Activated CD4-positive, alpha-beta T cell treated with anti-CD3 and anti-CD28 coated beads for 36 hours (primary cell): ENCODE measurements at places on chromosomes 13 and 19. TPM values are rescaled to one million over a fixed set of nuclear protein-coding genes. Genes with fewer than 3 reads are reported as not detected.
A peak's percentile ranks its signal among the peaks of the same experiment; 100 is the strongest.

GRCh38 chr19:782878-783668, 14.2 kb upstream of the PTBP1 start:
- no peak for DNase-seq

- no peak for DNase-seq
Observed at GRCh38 chr19:34661357-34661756, 15.6 kb downstream of the SCGB2B2 start.

DNA sequence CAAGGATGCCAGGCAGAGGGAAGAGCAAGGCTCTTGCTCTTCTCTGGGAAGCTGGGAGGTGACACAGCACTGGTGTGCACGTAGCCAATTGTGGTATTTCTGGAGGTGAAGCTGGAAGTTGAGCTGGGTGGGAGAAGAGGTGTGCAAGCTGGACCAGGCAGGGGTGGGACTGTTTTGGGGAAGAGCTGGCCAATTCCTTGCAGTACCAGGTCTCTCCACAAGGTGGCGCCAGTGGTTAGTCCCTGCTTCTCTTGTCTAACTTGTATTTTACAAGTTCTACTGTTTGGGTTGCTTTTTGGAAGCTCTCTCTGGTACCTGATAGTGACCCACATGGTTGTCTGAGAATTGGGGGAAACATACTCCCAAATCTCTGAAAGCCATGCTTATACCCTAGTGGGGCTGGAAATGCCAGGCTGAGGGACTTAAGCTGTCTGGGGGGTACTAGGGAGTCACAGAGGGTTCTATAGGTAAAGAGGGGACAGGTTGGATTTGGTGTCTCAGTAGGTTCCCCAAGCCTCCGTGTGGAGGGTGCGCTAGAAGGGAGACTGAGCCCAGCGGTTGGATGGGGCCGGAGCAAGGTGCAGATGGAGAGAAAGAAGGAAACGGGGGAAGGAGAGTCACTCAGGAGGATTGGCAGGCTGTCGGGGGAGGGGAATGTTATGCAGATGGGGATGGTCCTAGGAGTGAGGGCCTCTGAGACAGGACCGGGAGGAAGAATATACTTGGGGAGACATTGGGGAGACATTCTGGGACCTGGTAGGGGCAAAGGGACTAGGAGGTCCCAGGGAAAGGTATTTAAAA, 3.0 kb downstream of the HPN start:
- peak; percentile 79 for DNase-seq

DNA sequence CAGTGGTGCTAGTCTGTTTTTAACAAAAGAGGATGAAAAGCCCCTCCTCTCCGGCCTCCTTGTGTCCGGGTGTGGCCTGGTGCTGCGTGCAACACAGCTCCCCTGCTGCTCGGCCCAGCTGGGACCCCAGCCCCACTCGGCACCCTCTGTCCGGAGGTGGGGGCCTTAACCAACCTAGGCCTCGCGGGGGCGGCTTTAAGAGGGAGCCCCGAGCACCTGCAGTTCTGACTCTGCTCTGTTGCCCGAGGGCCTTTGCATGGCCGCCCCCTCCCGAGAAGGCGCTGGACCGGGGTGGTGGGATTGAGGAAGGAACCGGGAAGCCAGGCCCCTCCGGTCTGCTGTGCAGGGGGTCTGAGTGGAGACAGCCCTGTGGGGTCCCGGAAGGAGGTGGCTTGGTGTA, 5.7 kb upstream of the GRIN3B start:
- no peak for DNase-seq

GRCh38 chr13:80083081-80083852, 257.7 kb downstream of the SPRY2 start:
- no peak for DNase-seq

GRCh38 chr19:5466072-5466471, 10.9 kb downstream of the ZNRF4 start:
- no peak for DNase-seq

DNA sequence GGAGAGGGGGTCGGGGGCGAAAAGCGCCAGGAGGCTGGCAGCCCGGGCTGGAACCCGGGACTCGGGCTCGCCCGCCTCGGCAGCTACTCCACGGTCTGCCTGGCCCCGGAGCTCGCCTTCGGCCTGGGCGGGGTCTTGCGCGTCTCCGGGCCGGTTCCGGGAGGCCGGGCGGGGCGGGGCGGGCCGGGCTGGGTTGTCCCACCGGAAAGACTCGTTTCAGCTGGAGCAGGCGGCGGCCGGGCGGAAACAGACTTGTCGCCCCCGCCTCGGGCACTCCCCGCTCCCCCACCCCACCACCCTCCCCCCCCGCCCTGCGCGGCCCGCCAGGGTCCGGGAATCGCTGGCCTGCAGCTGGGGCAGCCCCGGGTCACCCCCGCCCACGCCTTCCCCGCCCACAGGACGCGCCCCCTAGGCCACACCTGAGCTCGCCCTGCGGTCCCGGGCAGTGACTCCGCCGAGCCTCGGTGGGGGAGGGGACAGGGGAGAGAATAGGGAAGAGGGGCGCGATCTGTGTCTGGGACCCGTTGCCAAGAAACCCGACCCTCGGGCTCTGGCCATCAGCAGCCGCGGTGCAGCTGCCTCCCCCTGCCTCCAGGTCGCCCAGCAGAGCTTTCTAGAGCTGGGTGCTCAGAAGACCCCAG, 109.4 kb downstream of the KCTD15 start:
- peak; percentile 29 for DNase-seq

GRCh38 chr13:113783200-113783881, 24.3 kb downstream of the TMEM255B start:
- no peak for DNase-seq

GRCh38 chr13:98174307-98174706, 2.8 kb downstream of the RNF113B start:
- DNase-seq: no peak

GRCh38 chr13:107275945-107276614, 708.1 kb upstream of the ARGLU1 start:
- no peak for DNase-seq

- no peak for DNase-seq
Observed at GRCh38 chr19:5997371-5997770, 19.4 kb upstream of the RANBP3 start.

- no peak for DNase-seq
Observed at GRCh38 chr19:46454244-46454643, 17.1 kb downstream of the PNMA8A start.

- no peak for DNase-seq
Observed at GRCh38 chr19:53290758-53291549, 23.4 kb upstream of the VN1R4 start.

GRCh38 chr19:366951-367350, 22.4 kb upstream of the MIER2 start:
- no peak for DNase-seq

DNA sequence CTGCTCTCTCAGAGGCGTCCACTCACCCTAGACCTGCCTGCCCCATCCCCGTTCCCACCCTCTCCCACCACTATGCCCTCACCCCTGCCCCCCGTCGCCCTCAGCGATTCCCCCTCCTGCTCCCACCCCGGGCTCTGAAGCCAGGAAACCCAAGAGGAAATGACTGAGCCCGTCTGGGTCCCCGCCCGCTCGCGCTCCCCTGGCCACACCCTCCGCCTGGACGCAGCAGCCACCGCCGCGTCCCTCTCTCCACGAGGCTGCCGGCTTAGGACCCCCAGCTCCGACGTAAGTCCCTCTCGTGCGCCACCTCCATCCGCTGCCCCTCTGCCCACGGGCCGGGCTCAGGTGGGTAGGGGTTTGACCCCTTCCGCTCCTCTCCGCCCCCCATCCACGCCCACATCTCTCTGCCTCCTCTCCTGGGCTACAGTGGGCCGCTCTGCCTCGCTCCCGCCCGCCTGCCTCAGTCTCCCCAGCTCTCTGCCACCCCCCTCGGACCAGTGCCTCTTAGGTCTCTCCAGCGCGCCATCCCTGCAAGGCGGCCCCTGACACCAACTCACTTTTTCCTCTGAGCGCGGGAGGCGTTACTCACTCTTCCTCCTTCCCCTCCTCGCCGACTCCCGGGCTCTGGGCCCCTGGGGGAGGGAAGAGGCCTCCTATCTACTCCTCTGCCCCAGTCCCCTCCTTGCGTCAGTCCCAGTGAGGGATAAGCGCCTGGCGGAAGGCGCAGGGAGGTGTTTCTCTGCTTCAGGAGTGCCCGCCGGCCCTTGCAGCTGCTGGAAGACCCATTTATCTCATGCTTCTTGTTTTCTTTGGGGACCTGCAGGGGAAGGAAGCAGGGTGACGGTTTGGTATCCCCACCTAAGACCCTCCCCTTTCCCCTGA, at the start of gene FXYD5:
TSS of gene FXYD5 (plus strand) at position 211 of the 882 bp plus-strand sequence. CDS start 816 bp downstream, outside the sequence.
- peak; percentile 93 for DNase-seq

- no peak for DNase-seq
Observed at GRCh38 chr13:49315036-49315565, 67.4 kb downstream of the CDADC1 start.

DNA sequence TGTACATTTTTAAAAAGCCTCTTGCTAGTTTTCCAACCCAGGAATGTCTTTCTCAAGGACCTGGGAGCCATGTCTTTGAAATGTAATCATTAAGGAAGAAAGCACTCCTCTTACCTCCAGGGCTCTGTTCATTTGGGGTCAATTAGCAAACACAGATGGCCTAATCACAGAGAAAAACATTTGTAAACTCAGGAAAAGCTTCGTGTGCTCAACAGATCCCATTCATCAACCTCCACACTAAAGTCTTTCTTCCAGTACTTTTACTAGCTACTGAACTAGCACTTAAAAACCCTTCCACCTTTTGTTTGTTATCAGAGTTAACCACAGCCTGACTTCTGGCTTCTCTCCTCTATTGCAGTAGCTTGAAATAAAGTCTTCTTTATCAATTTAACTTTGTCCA, 441.4 kb downstream of the PCDH20 start:
- no peak for DNase-seq

- no peak for DNase-seq
Observed at GRCh38 chr19:33214596-33214995, 11.1 kb downstream of the SLC7A10 start.

DNA sequence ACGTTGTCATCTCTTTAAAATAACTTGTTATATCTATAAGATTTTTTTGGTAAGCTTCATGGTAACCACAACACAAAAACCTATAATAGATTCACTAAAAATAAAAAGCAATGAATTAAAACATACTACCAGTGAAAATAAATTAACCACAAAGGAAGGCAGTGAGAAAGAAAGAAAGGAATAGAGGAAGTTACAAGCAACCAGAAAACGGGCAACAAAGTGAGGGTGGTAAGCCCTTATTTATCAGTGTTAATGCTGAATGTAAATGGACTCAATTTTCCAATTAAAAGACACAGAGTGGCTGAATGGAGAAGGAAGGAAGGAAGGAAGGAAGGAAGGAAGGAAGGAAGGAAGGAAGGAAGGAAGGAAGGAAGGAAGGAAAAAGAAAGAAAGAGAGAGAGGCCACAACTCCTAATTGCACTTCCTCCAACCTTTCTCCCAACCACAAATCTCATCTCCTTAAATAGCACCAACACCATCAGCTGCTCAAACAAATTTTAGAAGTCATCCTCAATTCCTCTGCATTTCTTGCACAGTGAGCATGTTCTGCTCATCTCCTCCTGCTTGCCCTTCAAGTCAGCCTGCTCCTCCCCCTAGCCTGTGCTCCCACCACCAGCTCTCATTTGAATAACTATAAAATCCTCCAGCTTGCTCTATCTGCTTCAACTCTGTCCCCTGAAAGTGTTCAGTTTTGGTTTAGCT, 48.6 kb downstream of the CCNA1 start:
- DNase-seq: no peak

DNA sequence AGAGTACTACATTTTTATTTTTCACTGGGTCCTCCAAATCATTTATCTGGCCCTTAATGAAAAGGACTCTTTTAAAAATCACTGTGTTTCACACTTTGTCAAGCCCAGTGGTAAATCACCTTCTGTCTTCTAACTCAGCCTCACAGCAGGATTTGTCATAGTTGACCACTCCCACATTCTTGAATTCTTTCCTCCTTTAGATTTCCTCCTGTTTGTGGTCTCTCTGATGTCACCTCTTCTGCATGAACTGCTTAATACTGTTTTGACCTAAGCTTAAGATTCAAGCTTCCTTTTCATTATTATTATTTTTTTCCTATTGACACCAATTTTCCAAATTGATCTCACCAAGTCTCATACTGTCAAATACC, 899.8 kb upstream of the MIR17HG start:
- no peak for DNase-seq

DNA sequence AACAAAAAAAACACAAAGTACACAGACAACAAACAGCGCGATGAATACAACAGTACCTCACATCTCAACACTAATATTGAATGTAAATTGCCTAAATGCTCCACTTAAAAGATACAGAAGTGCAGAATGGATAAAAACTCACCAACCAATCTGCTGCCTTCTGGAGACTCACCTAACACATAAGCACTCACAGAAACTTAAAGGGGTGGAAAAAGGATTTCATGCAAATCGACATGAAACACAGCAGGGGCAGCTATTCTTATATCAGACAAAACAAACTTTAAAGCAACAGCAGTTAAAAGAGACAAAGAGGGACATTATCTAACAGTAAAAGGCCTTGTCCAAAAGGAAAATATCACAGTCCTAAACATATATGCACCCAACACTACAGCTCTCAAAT, 209.5 kb downstream of the ABCC4 start:
- DNase-seq: no peak

GRCh38 chr13:87894059-87894458, 222.9 kb downstream of the SLITRK5 start:
- DNase-seq: no peak

- DNase-seq: no peak
Observed at GRCh38 chr13:35966024-35966423, 165.2 kb downstream of the DCLK1 start.

DNA sequence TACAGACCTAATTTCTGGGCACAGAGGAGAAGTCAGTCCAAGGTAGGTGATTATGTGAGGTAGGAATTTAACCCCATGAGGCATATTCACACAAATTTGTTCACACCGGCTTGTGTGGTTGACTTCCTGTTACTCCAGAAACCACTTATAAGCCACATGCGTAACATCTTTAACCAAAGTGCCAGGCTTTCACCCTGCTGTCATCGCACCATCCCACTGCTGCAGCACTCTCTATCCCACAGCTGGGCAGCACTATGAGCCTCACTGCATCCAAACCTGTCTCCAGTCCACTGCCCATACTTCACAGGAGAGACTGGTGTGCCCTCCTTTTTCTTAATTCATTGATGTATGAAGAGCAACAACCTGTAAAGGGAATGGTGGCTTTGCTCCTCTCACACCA, 128.2 kb upstream of the ARGLU1 start:
- DNase-seq: no peak

DNA sequence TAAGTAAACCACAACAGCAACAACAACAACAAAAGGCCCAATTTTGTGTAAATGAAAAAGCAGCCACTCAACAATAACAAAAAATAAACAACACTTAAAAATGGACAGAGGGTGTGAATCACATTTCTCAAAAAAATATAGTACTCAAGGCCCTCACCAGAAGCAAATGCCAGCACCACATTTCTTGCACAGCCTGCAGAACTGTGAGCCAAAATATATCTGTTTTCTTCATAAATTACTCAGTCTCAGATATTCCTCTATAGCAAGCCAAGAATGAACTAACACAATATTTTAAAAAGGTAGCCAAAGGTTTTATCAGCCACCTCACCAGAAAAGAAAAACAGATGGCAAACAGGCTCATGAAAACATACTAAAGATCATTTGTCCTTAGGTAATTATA, 3.9 kb upstream of the CD33 start:
- no peak for DNase-seq

Gene MYO1F
- 18.3 TPM for total RNA-seq

Gene ERICH4
- not detected for total RNA-seq

Gene CEACAM4
- not detected for total RNA-seq

Gene DLEU7
- not detected for total RNA-seq

Gene FGF22
- total RNA-seq: not detected

Gene PRX
- total RNA-seq: 1.0 TPM

Gene PEAK3
- not detected for total RNA-seq

Gene ZNF699
- total RNA-seq: 6.7 TPM

Gene CYP2S1
- total RNA-seq: 0.84 TPM

Gene REEP6
- total RNA-seq: 2.1 TPM

Gene NEK5
- 0.44 TPM for total RNA-seq

Gene ZNF888
- total RNA-seq: 5.1 TPM

Gene BEST2
- not detected for total RNA-seq

Gene BORCS8
- 19.5 TPM for total RNA-seq
